Tibial artery (tissue), 4 donors: ENCODE measurements at places on chromosomes 5 and 9.

- H3K27me3 ChIP-seq, result no peaks in the 10 kb centered on the region
- H3K36me3 ChIP-seq, result no peaks in the 10 kb centered on the region
- DNase-seq, result no peak
- H3K4me3 ChIP-seq, result no peak overlapping the region
- peaks cover 37% of the 10 kb centered on the region for H3K4me1 ChIP-seq
Observed at GRCh38 chr9:99366621-99367020, 144.5 kb downstream of the SEC61B start.

DNA sequence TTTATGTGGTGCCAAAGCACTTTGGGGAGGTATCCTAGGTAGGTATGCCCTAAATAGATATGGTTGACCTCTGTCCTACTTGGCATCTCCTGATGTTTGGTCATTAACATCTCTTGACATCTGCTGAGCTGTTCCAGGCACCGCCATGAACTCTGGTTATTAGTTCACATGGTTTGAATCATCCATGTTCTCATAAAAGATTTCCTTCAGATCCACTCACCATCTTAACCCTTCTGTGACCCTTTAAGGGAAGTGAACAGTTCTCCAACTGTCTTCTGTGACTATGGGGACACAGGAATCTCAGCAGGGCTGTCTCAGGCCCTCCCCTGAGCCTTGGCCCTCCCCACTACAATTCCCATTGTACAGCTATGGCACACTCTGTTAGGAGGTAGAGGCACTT is 167.7 kb downstream of the CDH6 start:
- H3K27ac ChIP-seq, result no peak overlapping the region
- no peak overlapping the region for H3K4me3 ChIP-seq
- H3K4me1 ChIP-seq, result no peaks in the 10 kb centered on the region

DNA sequence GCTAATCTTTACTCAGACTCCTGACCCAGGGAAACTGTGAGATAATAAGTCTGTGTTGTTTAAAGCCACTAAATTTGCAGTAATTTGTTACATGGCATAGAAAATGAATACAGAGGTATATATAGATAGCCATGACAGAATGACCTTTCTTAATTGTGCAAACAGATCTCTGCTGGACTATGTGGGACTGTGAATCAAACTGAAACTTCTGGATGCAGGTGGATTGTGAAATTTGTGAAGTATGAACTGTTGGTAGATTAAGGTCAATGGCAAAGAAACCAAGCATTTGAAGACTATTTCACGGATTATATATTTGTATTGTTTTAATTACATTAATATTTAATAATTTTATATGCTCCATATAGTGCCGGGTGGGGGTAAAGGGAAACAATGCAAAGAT is 52.2 kb upstream of the GPR151 start:
- H3K4me3 ChIP-seq, result no peak overlapping the region
- DNase-seq, result no peak
- no peaks in the 10 kb centered on the region for H3K4me1 ChIP-seq
- H3K27me3 ChIP-seq, result no peaks in the 10 kb centered on the region

GRCh38 chr5:355379-355935 is 33.9 kb downstream of the AHRR start:
- H3K4me1 ChIP-seq, result no peaks in the 10 kb centered on the region
- H3K27me3 ChIP-seq, result no peaks in the 10 kb centered on the region
- H3K4me3 ChIP-seq, result no peak overlapping the region
- no peaks in the 10 kb centered on the region for H3K36me3 ChIP-seq
- no peak for DNase-seq

DNA sequence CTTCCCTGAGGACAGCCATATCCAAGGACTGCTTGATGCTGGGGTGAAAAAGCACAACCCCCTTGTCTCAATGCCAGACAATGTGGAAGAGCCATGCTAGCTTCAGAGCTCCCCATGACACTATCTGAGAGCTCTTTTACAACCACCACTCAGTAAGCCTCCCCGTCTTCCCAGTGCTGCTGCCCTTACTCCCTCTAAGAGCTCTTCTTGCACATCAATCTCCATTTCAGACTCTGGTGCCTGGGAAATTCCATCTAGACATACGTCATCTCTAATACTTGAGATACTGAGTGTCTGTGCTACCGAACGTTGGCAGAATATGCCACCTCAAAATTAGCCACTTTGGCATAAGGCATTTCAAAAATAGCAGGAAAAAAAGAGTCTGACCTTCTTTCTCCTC is 94.5 kb downstream of the EDIL3 start:
- H3K27me3 ChIP-seq, result no peaks in the 10 kb centered on the region
- H3K27ac ChIP-seq, result peak overlapping the region; percentile 62
- H3K4me1 ChIP-seq, result peaks cover 84% of the 10 kb centered on the region
- H3K4me3 ChIP-seq, result no peak overlapping the region

- no peaks in the 10 kb centered on the region for H3K36me3 ChIP-seq
- H3K4me3 ChIP-seq, result no peak overlapping the region
- H3K27me3 ChIP-seq, result no peaks in the 10 kb centered on the region
- DNase-seq, result no peak
- no peaks in the 10 kb centered on the region for H3K4me1 ChIP-seq
Observed at GRCh38 chr5:35672995-35673394, 55.3 kb downstream of the SPEF2 start.

GRCh38 chr9:125831616-125832015 is 84.4 kb downstream of the PBX3 start:
- H3K36me3 ChIP-seq, result no peaks in the 10 kb centered on the region
- no peaks in the 10 kb centered on the region for H3K4me1 ChIP-seq
- H3K27me3 ChIP-seq, result no peaks in the 10 kb centered on the region
- H3K4me3 ChIP-seq, result no peak overlapping the region
- no peak overlapping the region for H3K27ac ChIP-seq

DNA sequence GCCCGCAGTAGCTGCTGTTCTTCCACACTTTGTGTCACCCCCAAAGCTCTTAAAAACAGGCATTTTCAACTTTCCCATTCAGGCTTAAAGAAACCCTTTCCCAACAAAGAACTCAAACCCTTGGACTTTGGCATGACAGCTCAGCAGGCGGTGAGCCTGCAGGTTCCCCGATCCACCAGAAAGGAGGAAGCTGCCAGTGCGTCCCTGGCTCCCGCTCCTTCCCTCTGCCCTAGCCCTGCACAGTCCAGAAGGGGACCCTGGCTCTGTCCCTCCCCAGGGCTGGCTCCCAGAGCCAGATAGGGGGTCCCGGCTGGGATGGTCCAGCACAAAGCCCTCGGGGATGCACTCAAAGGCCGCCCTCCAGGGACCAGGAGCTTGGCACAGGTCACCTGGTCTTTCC is 9.6 kb downstream of the SLC9A3 start:
- H3K27ac ChIP-seq, result no peak overlapping the region
- H3K4me3 ChIP-seq, result no peak overlapping the region
- DNase-seq, result no peak
- no peaks in the 10 kb centered on the region for H3K36me3 ChIP-seq

- H3K4me3 ChIP-seq, result no peak overlapping the region
- no peaks in the 10 kb centered on the region for H3K4me1 ChIP-seq
- no peaks in the 10 kb centered on the region for H3K36me3 ChIP-seq
- no peak overlapping the region for H3K27ac ChIP-seq
- no peaks in the 10 kb centered on the region for H3K27me3 ChIP-seq
Observed at GRCh38 chr9:76290555-76290954, 103.7 kb downstream of the RFK start.

DNA sequence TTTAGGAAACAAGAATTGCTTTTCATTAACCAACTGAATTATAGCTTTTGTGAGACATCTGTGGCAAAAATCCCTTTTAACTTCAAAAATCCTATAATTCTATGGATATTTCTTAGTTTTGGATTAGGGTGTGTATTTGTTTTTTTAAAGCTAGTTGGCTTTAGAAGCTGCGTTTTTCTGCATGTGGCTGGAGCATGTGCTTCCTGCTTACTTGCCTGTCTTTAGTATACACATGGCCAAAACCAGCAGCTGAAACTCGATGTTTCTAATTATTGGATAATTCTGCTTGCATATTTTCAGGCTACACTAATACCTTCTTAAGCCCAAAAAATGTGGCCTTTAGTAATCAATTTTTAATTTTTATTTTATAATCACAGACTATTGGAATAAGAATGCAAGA is 8.9 kb downstream of the RECK start:
- H3K27me3 ChIP-seq, result no peaks in the 10 kb centered on the region
- H3K36me3 ChIP-seq, result no peaks in the 10 kb centered on the region
- DNase-seq, result no peak

- peaks cover 11% of the 10 kb centered on the region for H3K36me3 ChIP-seq
- no peaks in the 10 kb centered on the region for H3K4me1 ChIP-seq
Observed at GRCh38 chr9:125204477-125204876, 4.1 kb downstream of the RABEPK start.

DNA sequence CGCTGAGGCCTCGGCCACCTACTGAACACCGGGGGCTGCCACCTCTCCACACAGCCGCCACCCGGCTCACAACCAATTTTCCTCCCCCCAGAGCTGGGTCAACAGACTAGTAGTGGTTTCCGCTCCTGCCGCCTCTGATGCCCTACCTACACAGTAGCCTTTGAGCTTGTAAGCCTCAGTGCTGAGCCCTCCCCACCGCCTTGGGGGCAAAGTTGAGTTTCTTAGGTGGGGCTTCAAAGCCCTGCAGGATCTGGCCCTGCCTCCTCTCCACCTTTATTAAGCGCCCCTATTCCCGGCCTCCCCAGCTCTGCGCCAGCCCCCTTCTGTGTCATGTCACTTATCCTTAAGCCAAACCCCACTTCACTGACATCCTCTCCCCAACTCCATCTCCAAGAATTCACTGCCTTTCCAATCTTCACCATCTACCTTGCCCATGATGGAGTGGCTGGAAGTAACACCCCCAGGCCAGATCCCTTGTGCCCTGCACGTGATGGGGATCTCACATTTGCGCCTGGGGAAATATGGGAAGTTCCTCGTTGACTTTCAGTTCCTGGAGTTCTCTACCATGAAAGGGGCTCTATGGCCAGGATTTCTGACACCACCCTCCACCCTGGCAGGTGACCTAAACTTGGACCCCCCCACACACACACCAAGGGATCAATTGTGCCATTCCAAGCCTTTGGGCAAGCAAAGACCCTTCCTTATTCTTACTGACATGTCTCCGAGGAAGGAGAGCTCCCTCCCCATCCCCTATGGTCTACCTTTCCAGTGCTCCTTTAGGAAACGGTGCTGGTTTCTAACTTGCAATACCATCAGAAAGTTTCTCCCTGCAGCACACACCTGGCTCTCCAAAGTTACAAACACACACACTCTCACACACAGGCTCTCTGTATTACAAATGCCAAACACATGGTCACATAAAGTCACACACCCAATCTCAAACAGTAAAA is 2.7 kb upstream of the CNTFR start:
- DNase-seq, result no peak
- H3K4me1 ChIP-seq, result peaks cover 59% of the 10 kb centered on the region
- H3K36me3 ChIP-seq, result no peaks in the 10 kb centered on the region

DNA sequence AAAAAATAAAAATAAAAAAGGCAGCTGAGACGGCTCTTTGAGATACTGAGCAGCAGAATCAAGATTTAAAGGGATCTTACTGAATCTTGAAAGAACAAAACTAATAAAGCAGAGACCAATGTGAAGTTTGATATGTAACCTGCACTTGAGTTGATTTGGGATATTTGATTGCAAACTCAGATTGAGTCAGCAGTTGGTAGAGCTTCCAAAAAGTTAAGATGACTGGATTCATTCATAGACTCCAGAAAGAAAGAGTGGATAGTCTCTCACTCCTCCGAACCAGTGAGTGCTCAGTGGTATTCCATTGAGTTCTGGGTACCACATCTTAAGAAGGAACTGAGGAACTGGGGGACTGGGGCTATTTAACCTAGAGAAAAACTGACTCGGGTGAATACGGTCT is 52.7 kb upstream of the TESK1 start:
- DNase-seq, result no peak
- peaks cover 57% of the 10 kb centered on the region for H3K36me3 ChIP-seq
- peak overlapping the region; percentile 77 for H3K27ac ChIP-seq
- no peaks in the 10 kb centered on the region for H3K27me3 ChIP-seq
- H3K4me3 ChIP-seq, result no peak overlapping the region

- H3K4me3 ChIP-seq, result no peak overlapping the region
- H3K27me3 ChIP-seq, result no peaks in the 10 kb centered on the region
- H3K27ac ChIP-seq, result no peak overlapping the region
- DNase-seq, result no peak
- no peaks in the 10 kb centered on the region for H3K36me3 ChIP-seq
- no peaks in the 10 kb centered on the region for H3K4me1 ChIP-seq
Observed at GRCh38 chr9:37549527-37549926, 26.7 kb downstream of the FBXO10 start.

DNA sequence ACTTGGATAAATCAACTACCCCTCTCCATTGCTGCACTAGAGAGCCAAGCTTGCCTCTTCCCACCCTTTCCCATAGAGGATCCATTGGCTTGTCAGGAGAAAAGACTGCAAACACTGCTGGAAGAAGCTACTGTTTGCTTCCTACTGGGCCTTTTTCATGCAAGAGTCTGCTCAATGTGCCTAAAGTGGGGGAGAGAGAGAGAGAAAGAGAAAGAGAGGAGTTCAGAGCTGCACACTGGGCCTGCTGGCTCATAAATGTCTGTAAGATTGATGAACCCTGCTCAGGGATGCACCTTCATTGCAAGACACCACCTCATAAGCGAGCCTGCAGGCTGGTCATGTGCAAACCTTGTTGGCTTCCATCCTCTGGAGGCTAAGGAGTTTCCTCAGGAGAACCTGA is 269.4 kb downstream of the ZNF608 start:
- H3K36me3 ChIP-seq, result no peaks in the 10 kb centered on the region
- H3K4me1 ChIP-seq, result no peaks in the 10 kb centered on the region
- no peaks in the 10 kb centered on the region for H3K27me3 ChIP-seq

DNA sequence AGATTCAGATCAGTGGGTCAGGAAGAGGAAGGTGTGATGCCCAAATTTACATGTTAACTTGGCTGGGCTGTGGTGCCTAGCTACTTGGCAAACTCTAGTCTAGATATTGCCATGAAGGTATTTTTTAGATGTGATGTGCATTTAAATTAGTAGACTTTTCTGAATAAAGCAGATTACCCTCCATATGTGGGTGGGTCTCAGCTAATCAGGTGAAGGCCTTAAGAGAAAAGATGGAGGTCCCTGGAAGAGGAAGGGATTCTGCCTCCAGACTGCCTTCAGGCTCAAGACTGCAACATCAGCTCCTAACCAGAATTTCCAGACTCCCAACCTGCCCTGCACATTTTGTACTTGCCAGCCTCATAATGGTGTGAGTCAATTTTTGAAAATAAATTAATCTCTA is 115.8 kb downstream of the CEMIP2 start:
- H3K27ac ChIP-seq, result no peak overlapping the region
- H3K36me3 ChIP-seq, result no peaks in the 10 kb centered on the region
- no peaks in the 10 kb centered on the region for H3K27me3 ChIP-seq
- no peak for DNase-seq
- H3K4me1 ChIP-seq, result peaks cover 4% of the 10 kb centered on the region
- H3K4me3 ChIP-seq, result no peak overlapping the region

DNA sequence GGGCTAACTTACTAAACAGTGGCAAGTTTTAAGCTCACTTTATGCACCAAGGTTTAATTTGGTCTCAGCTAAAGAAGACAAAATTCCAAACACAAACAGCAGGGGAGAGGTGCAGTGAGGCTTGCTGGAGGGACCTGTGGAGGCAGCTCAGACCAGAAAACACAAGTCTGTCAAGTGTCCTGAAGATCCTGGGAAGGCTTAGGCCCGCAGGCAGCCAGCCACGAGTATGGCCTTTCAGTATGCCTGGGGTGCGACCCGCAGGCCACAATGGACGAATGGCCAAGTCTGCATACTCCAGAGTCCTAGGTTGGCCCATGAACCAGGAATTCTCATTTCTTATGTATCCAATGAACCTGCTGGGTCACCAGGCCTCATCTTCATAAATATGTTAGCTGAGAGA is 9.3 kb downstream of the CCNI2 start:
- H3K36me3 ChIP-seq, result peaks cover 44% of the 10 kb centered on the region
- no peak overlapping the region for H3K27ac ChIP-seq
- no peaks in the 10 kb centered on the region for H3K4me1 ChIP-seq
- DNase-seq, result no peak
- H3K27me3 ChIP-seq, result no peaks in the 10 kb centered on the region
